ENCODE measurements at places on chromosomes 1 and 21.

- no peak for DNase-seq
These were observed 16.5 kb upstream of the ETV3L start for GRCh38 chr1:157115851-157116736.

- no peak for DNase-seq
These were observed 27.5 kb downstream of the INTS7 start for GRCh38 chr1:212007886-212008285.

DNA sequence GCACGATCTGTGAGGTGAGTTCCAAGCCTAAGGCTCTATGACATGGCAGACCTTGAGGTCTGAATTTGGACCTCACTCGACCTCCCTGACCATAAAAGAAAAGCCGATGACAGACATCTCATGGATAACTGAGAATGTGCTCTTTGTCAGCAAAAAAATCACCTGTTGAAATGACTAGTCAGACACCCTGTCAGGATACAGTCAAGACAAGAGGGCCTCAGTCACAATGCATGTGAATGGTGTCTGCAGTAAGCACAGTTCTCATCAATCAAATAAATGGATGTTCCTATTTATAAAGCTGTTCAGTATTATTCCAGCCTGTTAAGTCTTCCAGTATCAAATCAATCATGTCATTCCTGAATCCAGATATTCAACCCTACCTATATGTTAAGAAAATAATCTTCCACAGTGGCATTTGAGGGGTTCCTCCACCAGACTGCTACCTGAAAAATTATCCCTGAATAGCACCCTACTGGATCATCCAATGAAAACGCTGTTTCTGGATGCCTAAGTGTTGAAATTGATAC lies 28.6 kb upstream of the EXO1 start:
- DNase-seq, result no peak

- no peak for DNase-seq
These were observed 35.0 kb downstream of the SOX13 start for GRCh38 chr1:204107892-204108291.

GRCh38 chr1:85359874-85360721 lies 83.7 kb upstream of the BCL10 start:
- no peak for DNase-seq

DNA sequence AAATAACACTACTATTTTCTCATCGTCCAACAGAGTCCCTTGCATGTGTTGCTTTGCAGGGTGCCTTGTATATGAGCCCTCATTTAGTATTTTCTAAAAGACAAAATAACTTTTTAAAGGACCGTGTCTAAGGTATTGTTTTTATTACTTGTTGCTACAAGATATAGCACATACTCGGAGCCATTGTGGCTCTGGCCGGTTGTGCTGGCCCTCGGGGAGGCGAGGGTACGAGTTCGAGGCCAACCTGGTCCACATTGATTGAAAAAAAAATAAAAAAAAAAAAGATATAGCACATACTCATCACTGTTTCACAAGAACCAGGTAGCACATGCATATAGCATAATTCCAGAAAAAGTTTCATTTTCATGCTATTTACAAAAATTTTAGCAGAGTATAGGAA lies 869.2 kb downstream of the MRPL39 start:
- DNase-seq, result no peak

DNA sequence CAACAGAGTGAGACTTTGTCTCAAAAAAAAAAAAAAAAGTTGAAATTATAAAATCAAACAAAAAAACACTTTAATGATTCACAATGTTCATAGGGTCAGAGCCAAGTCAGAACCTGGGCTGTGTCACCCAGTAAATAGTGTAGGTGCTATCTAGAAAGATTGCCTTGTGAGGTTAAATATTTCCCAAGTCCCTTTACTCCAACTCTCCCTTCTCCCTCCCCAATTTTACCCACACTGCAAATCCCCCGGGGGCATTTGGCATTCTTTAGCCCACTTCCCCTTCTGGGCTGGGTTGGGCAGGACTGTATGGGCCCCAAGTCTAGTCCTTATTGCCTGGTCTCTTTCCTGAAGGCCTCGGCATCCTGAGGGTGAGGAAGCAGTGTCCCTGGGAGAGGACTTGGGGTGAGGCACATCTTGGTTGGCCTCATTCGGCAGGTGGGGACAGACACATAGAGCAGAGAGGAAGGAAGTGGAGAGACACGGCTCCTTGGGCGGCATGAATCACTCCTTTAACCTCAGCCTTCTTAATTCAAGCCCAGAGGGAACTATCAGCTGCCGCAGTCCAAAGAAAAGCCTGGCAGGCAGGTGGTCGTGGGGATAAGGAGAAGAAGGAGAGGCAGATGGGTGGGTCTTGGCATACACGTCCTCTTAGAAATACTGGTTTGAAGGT lies 8.2 kb downstream of the ADORA1 start:
- DNase-seq, result no peak

DNA sequence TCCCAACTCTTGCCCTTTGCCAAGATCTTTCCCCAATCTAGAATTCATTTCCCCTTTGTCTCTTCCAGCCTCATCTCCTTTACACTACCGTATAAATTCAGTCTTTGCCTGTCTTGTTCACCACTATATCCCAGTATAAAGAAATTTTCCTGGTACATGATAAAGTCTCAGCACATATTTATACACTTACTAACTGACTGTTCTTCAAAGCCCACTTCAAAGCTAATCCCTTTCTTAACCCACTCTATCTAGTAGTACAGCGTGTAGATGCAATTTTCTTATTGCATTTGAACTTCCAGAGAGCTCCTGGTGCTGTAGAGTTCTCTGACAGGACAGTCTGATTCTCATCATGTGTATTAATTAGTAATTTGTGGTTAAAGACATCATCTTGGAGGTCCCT lies 78.1 kb downstream of the LRRC53 start:
- no peak for DNase-seq

GRCh38 chr1:20052386-20052785 lies 17.6 kb upstream of the PLA2G5 start:
- no peak for DNase-seq

- no peak for DNase-seq
These were observed 60.6 kb upstream of the STUM start for GRCh38 chr1:226487921-226488320.

DNA sequence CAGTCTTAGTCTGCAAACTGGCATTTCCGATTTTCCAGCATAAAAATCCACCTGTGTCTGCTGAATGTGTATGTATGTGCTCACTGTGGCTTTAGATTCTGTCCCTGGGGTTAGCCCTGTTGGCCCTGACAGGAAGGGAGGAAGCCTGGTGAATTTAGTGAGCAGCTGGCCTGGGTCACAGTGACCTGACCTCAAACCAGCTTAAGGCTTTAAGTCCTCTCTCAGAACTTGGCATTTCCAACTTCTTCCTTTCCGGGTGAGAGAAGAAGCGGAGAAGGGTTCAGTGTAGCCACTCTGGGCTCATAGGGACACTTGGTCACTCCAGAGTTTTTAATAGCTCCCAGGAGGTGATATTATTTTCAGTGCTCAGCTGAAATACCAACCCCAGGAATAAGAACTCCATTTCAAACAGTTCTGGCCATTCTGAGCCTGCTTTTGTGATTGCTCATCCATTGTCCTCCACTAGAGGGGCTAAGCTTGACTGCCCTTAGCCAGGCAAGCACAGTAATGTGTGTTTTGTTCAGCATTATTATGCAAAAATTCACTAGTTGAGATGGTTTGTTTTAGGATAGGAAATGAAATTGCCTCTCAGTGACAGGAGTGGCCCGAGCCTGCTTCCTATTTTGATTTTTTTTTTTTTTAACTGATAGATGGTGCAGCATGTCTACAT lies 2.5 kb upstream of the OLFML3 start:
- DNase-seq, result no peak

DNA sequence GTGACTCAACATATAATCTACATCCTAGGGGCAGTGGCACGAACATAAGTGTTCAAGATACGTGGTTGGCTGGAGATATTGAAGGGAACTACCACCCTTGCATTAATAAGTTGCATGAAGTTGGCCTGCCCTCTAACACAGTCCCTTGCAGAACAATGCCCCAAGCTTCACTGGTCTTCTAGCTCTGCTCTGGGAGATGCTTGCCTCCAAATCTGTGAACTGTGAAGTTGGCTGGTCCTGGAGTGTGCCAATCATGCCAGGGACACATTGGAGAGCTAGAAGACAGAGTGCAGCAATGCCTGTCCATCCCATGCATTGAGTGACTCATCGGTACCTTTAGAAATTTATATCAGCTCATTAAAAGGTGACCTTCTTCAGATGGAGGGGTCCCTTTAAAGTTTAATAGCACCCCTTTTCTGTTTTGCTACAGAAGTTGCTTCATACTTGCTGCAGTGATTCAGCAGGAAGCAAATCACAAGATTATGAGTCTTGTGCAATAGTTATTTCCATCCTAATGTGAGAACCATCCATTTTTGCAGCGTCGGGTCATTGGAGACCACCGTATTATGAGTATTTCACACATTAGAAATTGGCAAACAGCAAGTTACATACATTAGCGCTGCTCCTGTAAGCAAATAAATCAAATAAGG lies 55.2 kb upstream of the KAZN start:
- no peak for DNase-seq

DNA sequence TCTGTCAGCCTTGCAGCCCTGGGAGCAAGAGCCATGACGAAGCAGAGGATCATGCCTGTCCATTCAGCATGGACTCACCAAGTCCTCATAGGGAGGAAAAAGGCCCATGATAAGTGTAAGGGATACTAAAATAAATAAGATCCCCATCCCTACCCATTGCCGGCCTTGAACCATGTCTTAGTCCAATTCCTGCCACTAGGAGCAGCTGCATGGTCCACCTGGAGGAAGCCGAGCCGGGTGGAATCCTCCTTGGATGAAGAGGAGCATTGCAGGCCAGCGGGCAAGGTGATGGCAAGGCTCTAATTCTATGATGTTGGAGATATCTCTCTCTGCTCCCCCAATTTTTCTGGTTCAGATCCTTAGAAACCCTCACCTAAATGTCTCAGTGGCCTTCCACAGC lies 38.7 kb upstream of the SYT6 start:
- DNase-seq, result no peak

Data from natural killer cell treated with Interleukin-12 subunit alpha and Interleukin-12 subunit beta and Interleukin-15 and Interleukin-18, amount 100 ng/mL, for 72 hours (primary cell).